ENCODE measurements at places on chromosomes 7 and 10. TPM values are rescaled to one million over a fixed set of nuclear protein-coding genes. Genes with fewer than 3 reads are reported as not detected.

GRCh38 chr10:118017850-118018249 is 28.9 kb downstream of the RAB11FIP2 start:
- no peaks in the 10 kb centered on the region for H3K4me1 ChIP-seq
- no peak overlapping the region for H3K4me3 ChIP-seq
- H3K36me3 ChIP-seq: no peaks in the 10 kb centered on the region
- no peak overlapping the region for H3K27ac ChIP-seq
- no peaks in the 10 kb centered on the region for H3K27me3 ChIP-seq

Gene CDC14C
- not detected for total RNA-seq

Gene ADRB1
- 0.90 TPM for total RNA-seq

DNA sequence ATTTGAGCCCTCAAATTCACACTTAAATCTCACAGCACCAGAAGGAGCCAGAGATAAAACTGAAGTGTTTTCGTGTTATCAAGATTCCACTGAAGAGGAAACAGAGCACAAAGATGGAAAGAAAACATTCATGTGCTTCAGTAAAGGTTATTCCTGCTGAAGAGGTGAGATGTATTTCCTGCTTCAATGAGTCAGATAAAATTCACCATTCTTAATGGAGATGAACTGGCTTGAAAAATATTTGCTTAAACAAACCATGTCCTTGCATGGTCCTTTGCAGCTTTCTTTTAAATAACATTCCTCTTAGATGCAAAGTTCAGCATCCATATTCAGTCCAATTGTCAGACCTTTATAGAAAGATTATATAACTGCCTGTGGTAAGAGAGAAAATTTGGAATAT is 294.2 kb downstream of the IPMK start:
- no peak for DNase-seq
- H3K36me3 ChIP-seq: no peaks in the 10 kb centered on the region
- H3K27me3 ChIP-seq: no peaks in the 10 kb centered on the region
- H3K27ac ChIP-seq: no peak overlapping the region

Gene TAC1
- total RNA-seq: not detected

DNA sequence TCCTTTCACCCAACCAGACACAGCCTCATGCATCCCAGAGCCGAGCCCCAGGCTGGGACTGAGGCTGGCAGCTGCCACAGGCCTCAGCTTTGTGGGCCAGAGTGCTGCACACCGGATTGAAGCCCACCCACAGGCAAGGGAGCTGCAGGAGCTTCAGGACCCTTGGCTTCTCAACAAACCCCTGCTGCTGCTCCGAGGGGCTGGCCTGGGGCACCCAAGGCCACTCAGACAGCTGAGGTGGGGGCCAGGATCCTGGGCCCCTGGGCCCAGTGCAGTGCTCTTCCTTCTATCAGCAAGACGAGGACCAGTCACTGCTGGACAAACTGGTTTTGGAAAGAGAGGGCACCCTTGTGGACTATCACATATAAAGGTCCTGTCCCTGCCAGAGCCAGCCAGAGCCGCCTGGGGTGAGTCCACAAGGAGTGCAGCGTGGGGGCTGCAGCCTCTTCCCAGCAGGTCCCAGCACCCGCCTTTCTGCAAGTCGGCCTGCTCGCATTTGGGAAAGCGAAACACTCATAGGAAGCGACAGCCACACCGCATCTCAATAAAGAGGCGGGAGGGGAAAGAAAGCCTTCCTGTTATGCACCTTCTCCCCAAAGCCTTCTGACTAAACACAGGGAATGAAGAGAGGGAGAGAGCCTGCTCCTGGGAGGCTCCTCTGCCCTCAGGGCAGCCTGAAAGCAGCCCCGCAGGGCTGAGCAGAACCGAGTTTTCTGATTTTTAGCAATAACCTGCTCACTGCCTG is 9.5 kb upstream of the TCERG1L start:
- H3K27ac ChIP-seq: no peak overlapping the region
- no peaks in the 10 kb centered on the region for H3K36me3 ChIP-seq
- H3K4me3 ChIP-seq: no peak overlapping the region

GRCh38 chr7:82953324-82954027 is 209.2 kb downstream of the PCLO start:
- no peaks in the 10 kb centered on the region for H3K36me3 ChIP-seq
- no peaks in the 10 kb centered on the region for H3K27me3 ChIP-seq
- H3K4me1 ChIP-seq: no peaks in the 10 kb centered on the region
- H3K27ac ChIP-seq: no peak overlapping the region
- DNase-seq: no peak

DNA sequence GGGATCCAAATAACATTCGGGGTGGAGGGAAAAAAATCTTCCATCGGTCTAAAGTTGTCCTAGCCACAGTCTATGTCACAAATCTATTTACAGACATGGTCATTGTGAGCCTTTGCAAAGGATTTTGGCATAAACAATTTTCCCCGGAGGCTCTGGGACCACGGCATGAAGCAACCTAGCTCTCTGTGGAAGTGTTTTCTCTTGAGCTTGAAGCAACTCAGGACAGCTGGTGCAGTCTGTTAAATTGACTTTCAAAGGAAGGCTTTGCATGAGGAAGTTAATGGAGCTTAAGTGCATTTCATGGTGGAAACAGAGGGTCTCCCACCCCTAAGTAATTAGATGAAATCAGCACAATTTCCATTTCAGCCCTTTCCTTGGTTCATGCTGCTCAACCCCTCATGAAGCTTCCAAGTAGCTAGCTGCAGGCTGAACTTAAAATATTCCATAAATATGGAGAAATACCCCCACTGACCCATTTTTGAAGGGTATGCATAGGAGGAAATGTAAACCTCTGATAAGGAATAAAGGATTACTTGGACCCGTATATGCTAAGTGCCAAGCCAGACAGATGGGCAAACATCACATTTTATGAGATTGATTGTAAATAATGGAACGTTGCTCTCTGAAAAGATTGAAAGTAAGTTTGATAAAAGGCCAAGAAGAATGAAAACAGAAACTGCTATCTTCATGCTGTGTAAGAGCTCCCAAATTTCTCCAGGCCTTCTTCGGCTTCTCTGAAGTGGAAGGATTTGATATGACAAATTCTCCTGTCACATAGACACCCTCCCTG is 39.9 kb downstream of the CCDC3 start:
- DNase-seq: no peak
- no peak overlapping the region for H3K27ac ChIP-seq
- no peak overlapping the region for H3K4me3 ChIP-seq
- H3K4me1 ChIP-seq: no peaks in the 10 kb centered on the region
